Glutamatergic neuron (in vitro differentiated cells): ENCODE measurements at places on chromosomes 2 and 18.
A peak's percentile ranks its signal among the peaks of the same experiment; 100 is the strongest.

- no peak for DNase-seq
Observed at GRCh38 chr2:163990101-163990500, 254.3 kb upstream of the FIGN start.

DNA sequence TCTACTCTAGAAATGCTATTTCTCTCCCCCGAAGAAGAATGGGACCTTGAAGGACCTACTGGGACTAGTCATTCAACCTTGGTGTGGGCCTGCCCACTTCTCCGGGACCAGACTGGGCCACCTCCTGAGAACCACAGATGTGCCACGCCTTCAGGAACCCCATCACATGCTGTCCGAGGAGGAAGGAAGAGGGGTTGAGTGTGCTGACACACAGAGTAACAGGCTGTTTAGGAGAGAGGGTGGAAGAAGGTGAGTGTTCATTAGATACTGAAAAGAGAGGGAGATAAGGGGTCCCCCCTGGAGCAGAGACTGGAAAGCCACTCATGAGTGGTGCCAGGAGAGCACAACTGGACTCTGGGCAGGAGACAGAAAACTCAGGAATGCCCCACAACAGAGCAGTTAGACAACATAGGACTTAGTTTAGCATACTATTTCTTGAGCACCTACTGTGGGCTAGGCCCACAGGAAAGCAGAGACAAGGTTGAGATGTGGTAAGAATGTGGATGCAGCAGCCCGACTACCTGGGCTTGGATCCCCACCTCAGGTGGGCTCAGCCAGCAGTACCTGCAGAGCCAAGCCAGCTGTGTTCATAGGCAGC is 286.4 kb upstream of the NCKAP5 start:
- DNase-seq: no peak

- peak; percentile 60 for DNase-seq
Observed at GRCh38 chr18:48861181-48861708, 89.5 kb downstream of the SMAD7 start.

DNA sequence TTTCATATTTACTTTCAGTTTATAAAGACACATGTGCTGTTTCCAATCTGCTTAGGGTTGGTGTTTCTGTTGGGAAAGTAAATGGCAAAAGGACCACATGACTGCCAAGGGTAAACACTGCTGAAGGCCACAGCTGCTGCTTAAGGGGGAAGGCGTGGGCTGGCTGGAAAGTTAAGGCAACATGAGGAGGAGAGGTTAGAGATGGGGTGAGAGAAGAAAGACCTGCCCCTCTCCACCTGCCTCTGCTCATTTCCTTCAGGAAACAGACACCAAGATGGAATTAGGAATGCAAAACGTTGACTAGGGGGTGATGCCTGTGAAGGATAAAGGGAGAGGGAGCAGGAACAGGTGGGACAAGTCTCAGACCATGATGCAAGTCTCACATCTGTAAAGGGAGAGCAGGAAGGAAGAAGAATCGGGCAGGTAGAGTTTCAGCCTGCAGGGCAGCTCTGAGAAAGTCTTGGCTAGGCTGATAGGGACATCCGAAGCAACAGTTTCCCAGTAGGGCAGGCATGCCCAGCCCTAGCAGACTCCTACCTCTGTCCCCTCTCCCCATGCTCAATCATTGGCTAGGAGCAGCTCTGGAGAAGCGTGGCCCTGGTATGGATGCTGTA is 86.0 kb downstream of the CDC42EP3 start:
- no peak for DNase-seq

- DNase-seq: no peak
Observed at GRCh38 chr2:177084607-177085006, 128.0 kb upstream of the HNRNPA3 start.

- no peak for DNase-seq
Observed at GRCh38 chr2:171785450-171785849, 98.2 kb downstream of the DYNC1I2 start.

DNA sequence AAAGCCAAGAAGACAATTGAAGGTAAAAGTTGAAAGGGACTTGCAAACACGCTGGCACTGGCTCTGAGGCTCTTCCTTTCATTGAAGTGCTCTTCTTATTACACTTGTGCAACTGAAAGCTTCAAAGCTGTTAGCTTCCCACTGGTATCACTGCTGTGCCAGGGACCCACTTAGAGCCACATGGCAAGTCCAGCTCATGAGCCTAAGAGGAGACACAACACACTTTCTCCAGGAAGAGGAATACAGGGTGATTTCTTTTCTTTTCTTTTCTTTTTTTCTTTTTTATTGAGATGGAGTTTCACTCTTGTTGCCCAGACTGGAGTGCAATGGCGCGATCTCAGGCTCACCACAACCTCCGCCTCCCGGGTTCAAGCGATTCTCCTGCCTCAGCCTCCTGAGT is 218.2 kb downstream of the ATAD2B start:
- no peak for DNase-seq

DNA sequence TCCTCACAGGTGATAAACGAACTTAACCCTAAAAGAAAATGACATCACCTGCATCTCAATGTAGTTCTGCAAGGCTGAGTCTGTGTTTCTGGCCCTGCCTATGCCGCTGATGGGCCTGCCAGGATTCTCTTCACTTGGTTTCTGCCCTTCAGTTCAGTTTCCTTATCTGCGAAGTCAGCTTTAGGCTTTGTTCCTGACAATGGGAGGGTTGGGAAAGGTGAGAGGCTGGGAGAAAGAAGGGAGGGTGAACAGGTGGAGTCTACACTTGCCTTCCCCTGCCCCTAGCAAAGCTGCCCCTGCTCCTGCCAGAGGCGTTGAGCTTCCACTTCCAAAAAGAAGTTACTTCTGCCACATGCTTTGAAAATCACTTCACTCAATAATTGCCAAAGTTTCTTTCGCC is 124.0 kb upstream of the APCDD1 start:
- no peak for DNase-seq

DNA sequence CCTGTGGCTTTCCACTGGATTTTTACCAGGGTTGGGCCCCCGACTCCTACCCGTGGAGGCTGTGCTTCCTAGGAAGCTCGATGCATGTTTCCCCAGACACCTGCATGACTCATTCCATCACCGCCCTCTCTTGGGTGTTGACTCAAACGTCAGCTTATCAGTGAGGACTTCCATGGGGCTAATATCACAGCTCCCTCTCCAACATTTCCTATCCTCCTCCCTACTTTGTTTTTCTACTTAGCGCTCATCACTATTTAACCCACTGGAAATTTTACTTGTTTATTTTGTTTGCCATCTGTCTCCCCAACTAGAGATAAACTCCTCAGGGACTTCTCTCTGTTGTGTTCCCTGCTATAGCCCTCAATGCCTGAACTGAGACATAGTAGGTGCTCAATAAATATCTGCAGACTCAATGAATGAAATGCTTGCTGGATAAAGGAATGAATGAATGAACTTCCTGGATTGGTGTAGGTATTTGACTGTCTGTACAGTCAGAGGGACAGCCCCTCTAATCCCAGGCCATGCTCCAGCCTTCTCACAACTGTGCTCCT is 89.7 kb upstream of the MSH2 start:
- DNase-seq: no peak

DNA sequence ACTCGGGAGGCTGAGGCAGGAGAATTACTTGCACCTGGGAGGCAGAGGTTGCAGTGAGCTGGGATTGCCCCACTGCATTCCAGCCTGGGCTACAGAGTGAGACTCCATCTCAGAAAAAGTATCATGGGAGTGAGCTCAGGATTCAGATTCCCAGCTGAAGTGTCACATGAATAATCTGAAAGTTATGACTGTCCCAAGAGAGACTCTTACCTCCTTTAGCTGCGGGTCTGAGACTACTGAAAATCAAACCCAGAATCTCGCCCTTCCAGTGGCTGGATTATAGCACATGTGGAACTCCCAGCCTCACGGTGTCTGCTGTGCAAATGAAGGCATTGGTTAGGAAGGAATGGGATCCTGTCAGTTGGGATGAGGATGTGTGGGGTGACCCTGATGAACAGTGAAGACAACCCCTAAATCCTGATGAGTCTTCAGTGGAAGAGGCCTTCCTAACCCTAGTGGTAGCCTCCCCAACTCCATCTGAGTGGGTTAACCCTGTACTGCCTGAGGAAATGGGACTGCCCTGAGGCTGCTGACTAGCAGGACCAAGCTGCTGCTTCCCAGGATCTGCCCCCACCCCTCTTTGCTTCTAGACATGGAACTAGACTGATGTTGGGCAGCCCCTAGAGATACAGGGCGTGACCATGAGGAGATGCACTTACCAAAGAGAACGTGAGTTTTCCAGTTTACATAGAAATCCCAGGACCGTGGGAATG is 16.5 kb downstream of the BOK start:
- DNase-seq: no peak

GRCh38 chr2:12884713-12885282 is 168.1 kb downstream of the TRIB2 start:
- DNase-seq: no peak

DNA sequence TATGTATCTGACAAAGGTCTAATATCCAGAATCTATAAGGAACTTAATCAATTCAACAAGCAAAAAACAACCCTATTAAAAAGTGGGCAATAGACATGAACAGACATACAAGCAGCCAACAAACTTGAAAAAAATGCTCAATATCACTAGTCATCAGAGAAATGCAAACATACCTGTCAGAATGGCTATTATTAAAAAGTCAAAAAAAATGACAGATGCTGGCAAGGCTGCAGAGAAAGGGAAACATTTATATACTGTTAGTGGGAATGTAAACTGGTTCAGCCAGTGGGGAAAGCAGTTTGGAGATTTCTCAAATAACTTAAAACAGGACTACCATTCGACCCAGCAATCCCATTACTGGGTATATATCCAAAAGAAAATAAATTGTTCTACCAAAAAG is 21.6 kb downstream of the SESTD1 start:
- DNase-seq: no peak

DNA sequence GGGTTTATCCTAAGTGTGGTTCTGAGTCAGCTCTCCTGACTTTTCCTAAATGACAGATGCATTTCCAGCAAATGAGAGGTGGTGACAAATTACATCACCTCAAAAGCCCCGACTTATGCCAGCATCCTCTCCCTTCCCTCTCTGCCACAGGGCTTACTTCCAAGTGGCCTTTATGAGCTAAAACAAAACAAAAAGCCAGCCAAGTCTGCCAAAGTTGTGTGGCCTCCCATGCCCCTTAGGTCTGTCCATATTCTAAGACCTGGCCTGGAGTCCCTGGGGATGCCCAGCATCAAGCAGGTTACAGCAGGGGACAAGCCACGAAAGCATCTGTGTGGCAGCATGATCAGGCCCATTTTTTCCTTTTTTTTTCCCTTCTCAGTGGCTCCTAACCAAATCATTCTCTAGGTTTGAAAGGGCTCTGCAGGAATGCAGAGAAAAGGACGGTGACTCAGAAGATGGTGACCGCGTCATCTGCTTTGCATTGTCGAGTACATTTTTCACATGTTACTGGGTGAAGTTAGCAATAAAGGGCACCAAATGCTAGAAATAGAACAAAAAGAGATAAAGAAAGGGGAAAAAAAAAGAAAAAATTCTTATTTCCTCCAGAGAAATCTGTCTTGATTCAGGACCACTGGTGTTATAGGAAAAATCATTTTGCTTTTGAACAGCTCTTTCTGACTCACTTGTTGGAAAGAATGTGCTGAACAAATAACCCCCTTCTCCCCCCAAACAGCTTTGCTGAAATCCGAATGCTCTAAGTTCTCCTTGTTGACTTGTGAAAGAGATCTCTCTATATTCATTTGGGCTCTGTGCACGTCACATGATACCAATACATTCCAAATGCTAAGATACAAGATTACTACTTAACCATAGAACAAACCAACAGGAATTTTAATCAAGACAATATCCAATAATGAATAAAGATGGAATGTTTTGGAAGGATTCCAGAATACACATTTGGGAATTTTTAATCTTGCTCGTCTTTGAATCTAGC is 178.7 kb downstream of the EN1 start:
- DNase-seq: no peak

GRCh38 chr2:47530105-47530760 is 127.3 kb downstream of the MSH2 start:
- DNase-seq: no peak

DNA sequence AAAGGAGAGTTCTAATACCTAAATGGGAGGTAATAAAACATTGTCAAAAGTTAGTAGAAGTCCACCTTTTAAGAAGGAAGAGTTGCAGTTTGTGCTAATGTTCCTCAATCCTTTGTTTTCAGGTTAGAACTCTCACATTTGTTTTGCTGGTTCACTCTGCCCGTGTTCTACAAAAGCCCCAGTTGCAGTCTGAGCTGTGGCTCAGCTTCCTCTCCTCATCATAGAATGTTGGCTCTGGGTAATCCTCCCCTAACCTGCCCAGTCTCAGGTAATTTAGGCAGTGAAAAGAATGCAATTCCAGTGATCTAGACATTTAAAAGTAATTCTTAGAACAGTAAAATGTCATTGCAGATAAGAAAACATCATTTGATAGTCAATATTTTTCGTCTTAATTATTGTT is 1410.4 kb upstream of the ZEB2 start:
- no peak for DNase-seq

- no peak for DNase-seq
Observed at GRCh38 chr2:60976875-60977561, 40.5 kb upstream of the PEX13 start.

GRCh38 chr2:233833345-233833744 is 21.0 kb downstream of the HJURP start:
- no peak for DNase-seq

GRCh38 chr2:219557791-219558785 is 13.3 kb downstream of the OBSL1 start:
- no peak for DNase-seq

- no peak for DNase-seq
Observed at GRCh38 chr18:10875811-10876210, 273.6 kb downstream of the PIEZO2 start.

DNA sequence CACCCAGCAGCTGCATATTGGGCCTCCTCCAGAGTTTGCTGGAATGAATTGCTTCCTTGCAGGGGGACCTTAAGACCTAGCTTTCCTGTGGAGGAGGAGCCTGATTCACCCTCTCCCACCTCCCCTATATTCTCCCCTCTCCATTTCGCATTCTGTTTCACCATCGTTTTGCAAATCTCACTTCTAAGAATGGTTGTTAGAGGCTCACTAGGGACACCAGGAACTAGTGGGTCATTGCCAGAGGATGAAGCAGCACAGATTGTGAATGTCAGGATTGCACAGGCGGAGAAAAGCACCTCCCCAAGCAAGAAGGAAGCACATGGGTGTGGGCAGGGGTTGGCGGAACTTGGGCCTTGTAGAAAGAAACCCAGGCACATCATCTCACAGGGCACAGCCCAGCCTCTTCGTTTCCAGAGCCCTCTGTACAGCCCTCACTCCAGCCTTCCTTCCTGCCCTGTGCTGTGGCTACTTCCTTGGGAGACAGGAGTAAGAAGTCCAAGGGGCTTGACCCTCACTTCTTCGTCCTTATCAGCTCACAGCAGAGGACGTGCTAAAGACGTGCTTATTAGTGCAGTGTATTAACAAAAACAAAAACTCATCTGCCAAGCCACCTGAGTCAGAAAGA is 63.4 kb downstream of the TACR1 start:
- DNase-seq: no peak

- DNase-seq: no peak
Observed at GRCh38 chr2:144213797-144214196, 306.1 kb downstream of the ZEB2 start.

DNA sequence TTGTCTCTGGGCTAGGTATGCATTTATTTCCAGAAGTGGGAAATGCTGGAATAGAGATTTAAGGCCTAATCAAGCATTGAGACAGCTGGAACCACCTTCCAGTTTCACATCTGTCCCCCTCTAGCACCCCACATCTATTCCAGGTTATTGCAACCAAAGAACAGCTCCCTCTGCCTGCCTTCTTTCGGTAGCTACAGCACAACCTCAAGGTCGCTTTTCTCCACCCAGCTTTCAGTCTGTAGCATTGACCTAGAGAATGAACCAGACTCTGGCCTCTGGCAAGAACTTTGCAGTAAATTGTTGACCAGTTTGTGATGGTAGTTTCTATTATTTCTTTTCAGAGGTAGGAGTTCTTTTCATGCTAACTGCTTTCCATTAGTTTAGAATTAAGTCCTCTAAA is 484.2 kb downstream of the DLGAP1 start:
- no peak for DNase-seq

GRCh38 chr2:160670618-160671017 is 177.0 kb upstream of the RBMS1 start:
- DNase-seq: no peak
